ENCODE measurements at places on chromosomes 6 and 20.

DNA sequence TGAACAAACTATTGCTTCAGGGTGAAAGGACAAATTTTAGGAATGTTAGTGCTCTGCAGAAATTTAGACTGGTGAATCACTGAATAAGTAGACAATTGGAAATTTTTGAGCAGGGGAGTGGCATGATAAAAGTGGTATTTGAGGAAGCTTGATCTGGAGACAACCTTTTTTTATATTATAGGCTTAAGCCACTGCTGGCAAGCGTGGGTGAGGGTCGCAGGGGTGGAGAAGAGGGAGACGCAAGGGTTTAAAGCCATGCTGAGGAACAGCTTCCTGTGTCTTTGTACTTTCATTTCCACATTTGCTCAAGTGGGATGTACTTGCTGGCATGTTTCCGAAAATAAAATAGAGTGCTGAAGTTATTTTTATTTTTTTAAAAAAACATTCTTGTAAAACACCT is 23.7 kb downstream of the NCOA7 start:
- no peak for DNase-seq

- no peak for DNase-seq
These were observed 557 bp upstream of the DHX35 start for GRCh38 chr20:38961530-38962043.

DNA sequence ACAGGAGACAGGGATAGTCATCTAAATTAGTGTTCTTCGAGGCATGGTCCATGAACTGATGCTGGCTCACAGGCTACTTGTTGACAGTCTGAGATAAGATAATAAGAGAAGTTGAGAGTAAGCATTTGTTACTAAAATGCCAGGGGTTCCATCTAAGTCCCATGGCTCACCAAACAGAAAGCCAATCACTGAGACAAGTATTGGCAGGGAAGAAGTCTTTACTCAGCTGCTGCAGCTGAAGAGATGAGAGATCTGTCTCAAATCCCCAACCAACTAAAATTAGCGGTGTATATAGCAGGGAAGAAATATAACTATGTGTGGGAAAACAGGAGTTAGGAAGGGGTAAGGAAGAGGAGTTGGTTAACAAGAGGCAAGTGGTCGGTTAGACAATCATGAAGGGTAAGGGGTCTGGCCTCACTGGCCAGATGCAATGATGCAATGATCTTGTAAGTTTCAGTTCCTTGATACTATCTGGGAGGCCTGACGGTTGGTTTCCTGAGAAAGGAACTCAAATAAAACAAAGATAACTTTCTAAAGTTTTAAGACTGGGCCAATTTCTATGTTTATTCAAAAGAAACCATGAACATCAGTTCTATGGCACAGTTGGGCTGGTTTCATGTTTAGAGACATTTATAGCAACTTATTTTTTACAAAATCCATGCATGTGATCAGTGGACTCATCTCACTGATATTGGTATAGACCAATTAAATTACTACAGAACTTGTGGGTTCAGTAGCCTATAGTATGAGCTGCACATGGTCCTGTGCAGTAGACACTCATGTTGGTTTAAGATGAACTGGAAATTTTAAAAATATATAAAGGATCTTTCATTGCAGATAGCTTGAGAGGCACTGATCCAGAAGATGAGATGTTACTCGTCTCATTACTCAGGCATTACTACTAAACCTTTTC is 9.9 kb upstream of the HEBP2 start:
- no peak for DNase-seq

DNA sequence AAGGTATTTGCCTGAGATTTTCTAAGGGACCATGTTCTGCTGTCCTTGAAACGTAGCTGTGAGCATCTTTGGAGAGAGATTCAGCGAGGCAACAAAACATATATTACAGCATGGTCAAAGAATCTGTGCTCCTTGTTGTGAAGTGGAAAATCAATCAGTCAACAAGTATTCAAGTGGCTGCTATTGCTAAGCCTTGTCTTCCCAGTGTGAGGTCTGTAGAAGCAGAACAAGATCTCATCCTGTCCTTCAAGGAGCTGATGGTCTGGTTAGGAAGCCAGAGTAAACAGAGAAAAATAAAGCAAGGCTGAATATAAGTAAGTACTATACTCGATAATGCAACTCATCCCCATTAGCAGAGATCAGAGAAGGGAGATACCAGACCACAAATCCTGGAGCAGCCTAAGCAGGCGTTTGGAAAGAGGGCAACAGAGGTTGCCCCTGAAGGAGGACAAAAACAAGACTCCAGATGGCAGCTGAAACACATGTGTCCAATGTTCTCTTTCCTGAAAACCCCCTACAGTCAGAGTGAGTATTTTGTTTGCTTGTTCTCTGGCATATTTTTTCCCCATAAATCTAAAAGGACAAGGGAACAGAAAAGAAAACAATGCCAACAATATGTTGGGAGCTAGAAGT is 392.0 kb downstream of the SYNE1 start:
- DNase-seq, result no peak

- DNase-seq, result no peak
These were observed 187.2 kb downstream of the TFAP2C start for GRCh38 chr20:56816349-56816748.

GRCh38 chr20:34377072-34377847 is 14.2 kb downstream of the ITCH start:
- DNase-seq, result peak; percentile 69

DNA sequence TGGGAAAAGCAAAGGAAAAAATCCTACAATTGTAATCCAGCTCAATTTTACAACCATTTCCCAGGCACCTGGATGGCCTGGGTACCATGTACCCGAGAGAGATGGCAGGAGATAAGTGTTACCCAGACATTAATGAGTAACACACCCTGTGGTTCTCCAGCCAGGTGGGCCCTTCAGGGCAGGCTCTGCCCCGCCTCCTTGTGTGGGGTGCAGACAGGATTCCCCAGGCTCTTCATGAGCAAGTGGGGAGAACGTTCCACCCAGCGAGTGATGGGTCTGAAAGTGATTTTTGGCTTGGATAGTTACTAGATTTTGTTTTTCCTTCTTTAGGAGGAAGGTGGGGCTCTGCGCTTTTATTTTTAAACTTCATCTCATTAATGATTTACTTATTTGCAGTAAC is 243.9 kb downstream of the TAF4 start:
- DNase-seq, result no peak

DNA sequence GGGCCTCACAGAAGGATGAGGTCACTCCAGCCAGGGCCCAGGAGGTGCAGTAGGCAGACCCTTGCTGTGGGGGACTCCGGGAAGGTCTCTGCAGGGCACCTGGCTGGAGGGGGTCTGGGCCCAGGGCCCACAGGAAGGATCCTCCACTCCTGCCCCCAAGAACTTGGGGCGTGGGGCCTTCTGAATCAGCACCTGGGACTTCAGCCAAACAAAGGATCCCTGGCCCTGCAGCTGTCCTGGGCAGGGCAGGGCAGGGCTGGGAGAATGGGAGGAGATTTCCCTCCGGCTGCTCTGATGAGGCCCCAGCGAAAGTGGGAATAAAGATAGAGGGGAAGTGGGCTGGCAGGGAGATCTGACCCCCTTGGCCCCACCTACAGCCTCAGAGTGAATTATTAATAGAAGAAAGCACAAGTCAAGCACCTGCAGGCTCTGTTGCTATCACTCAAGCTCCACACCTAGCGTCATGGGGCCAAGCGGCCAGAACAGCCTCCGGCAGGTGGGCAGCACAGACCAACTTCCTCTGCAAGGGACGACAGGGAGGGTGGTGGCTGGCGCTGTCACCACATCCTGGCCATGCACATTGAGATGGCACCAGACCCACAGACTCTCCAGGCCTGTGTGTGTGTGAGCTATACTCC is 61.6 kb upstream of the MRPS10 start:
- DNase-seq, result peak; percentile 84

GRCh38 chr20:51185277-51185676 is 162.4 kb upstream of the KCNG1 start:
- DNase-seq, result no peak

GRCh38 chr6:141551318-141551717 is 581.4 kb upstream of the GJE1 start:
- no peak for DNase-seq

GRCh38 chr6:87225937-87226336 is 70.6 kb downstream of the ZNF292 start:
- no peak for DNase-seq

Measured in T-helper 2 cell (primary cell).